ENCODE measurements at places on chromosomes 2 and 18. TPM values are rescaled to one million over a fixed set of nuclear protein-coding genes. Genes with fewer than 3 reads are reported as not detected.
A peak's percentile ranks its signal among the peaks of the same experiment; 100 is the strongest.

The PAX8 gene
- total RNA-seq: not detected

The GAREM1 gene
- 9.1 TPM for total RNA-seq

- no peak for DNase-seq
Observed at GRCh38 chr2:1614564-1614963, 129.8 kb downstream of the PXDN start.

GRCh38 chr2:200330351-200331060 is 24.0 kb downstream of the SPATS2L start:
- no peak for DNase-seq

The BCS1L gene
- total RNA-seq: 41.2 TPM

The FNDC4 gene
- 53.4 TPM for total RNA-seq

- no peak for DNase-seq
Observed at GRCh38 chr2:205347899-205348298, 334.4 kb upstream of the NRP2 start.

- no peak for DNase-seq
Observed at GRCh38 chr2:231686192-231687100, 21.9 kb upstream of the PTMA start.

The TRABD2A gene
- not detected for total RNA-seq

GRCh38 chr2:43135583-43135982 is 90.8 kb downstream of the ZFP36L2 start:
- no peak for DNase-seq

The LDLRAD4 gene
- total RNA-seq: 7.9 TPM

DNA sequence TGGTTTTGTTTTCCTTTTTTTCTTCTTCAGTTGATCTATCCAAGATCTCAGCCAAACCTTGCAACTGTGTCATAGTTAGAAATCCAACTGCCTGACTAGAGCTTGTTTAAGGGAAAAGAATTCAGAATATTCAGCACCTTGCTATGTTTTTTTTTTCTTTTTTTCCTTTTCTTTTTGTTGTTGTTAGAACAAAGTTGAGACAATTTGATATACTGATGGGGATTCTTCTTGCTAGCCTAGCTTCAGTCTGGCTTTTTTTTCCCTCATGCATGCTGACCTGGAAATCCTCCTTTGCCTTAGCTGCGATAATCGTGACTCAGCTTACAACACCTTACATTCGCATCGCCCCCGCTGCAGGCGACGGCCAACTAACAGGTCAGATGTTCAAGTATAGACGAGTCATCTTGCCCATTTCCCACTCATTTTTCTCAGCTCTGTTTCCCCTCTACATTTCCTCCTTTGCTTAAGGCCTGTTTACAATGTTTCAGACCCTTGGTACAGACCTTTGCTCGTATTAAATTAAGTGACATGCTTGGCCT is 487.2 kb upstream of the RAB12 start:
- peak; percentile 44 for DNase-seq

The ALPI gene
- total RNA-seq: not detected

GRCh38 chr18:56721491-56721890 is 70.3 kb downstream of the WDR7 start:
- DNase-seq: peak; percentile 45

DNA sequence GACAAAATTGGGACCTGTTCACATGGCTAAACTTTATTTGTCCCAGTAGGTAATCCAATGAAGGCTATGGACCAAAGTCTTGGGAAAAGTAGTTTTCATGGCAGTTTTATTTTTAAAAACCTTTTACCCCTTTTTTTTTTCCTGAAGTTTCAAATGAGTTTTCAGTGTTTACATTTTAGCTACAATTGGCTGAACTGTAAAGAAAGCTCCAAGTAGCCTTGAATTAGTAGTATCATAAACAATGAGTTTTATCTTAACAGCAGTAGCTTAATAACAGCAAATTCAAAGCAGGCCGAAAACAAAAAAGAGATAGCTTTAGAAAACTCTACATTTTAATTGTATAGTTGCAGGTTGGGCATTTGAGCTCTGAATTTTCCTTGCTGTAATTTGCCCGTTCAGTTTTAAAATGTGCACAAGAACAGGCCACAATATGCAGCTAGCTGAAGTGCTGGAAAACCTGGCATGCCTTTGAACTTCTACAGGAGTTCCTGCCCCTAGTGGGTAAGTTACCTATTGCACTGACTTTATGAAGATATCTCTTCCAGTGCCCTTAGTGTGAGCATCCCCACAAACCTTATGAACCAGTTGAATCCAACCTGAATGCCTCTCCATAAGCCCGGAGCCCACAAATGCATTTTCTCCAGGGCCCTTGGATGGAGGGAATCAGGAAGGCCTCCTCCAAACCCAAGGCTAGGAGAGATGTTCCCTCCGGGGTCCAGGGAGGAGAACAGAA is 106.7 kb downstream of the XRCC5 start:
- DNase-seq: peak; percentile 24

- DNase-seq: no peak
Observed at GRCh38 chr2:211860224-211860623, 678.4 kb downstream of the ERBB4 start.

The RGPD3 gene
- total RNA-seq: 0.45 TPM

The MAP3K19 gene
- not detected for total RNA-seq

GRCh38 chr2:9203876-9204275 is 2.7 kb upstream of the ASAP2 start:
- no peak for DNase-seq

DNA sequence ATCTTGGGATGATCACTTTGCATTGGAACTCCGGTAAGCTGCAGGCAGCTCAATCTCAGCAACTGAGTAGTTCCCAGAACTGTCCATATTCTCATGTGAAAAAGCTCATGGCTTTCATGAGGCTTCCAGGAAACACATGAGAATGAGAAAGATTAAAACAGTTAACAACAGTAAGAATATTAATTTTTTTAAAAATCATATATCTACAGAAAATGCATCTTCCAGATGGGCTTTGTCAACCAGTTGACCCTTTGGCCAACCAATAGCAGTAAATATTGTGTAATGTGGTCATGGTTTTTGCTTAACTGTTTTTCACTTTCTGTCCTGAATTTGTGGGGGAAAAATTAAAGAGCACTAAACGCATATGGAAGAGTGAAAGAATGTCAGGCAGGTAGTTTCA is 131.2 kb upstream of the CCDC195 start:
- no peak for DNase-seq
